ENCODE measurements at places on chromosomes 2 and 18. TPM values are rescaled to one million over a fixed set of nuclear protein-coding genes. Genes with fewer than 3 reads are reported as not detected.

The CDK15 gene
- not detected for total RNA-seq

The CPLX4 gene
- not detected for total RNA-seq

The RESP18 gene
- total RNA-seq: not detected

The SP5 gene
- total RNA-seq: 0.63 TPM

The ERFE gene
- total RNA-seq: 1.3 TPM

The VAMP5 gene
- total RNA-seq: not detected

The DNAJC5G gene
- not detected for total RNA-seq

All from parietal lobe (tissue), 2 donors.